Thymus (tissue), 14 donors: ENCODE measurements at places on chromosomes 4 and X. TPM values are rescaled to one million over a fixed set of nuclear protein-coding genes. Genes with fewer than 3 reads are reported as not detected.

The GLRA3 gene
- 0.05 TPM for total RNA-seq

The PNMA3 gene
- 2.3 TPM for total RNA-seq

The CPXCR1 gene
- not detected for total RNA-seq

The CSN1S1 gene
- total RNA-seq, result 1.2 TPM

The TNMD gene
- total RNA-seq, result 0.57 TPM

The HTN3 gene
- total RNA-seq, result 0.28 TPM

The MID2 gene
- total RNA-seq, result 2.0 TPM

The JADE3 gene
- total RNA-seq, result 4.4 TPM

The CC2D2A gene
- total RNA-seq, result 3.3 TPM

The ARHGAP10 gene
- 11.8 TPM for total RNA-seq

The HMGN5 gene
- total RNA-seq, result 3.8 TPM

The CSAG3 gene
- total RNA-seq, result 0.52 TPM

The FAM47A gene
- not detected for total RNA-seq

The DKK2 gene
- 0.85 TPM for total RNA-seq

The PRSS12 gene
- total RNA-seq, result 1.5 TPM

The PITX2 gene
- total RNA-seq, result 0.33 TPM

The AKAP14 gene
- 0.09 TPM for total RNA-seq

The TMSB15C gene
- total RNA-seq, result 3.4 TPM

The CCNB3 gene
- 0.42 TPM for total RNA-seq

The HERC5 gene
- 19.3 TPM for total RNA-seq

The MAGEE2 gene
- total RNA-seq, result not detected

The UGT2B28 gene
- 0.05 TPM for total RNA-seq

The RAB40AL gene
- 0.09 TPM for total RNA-seq

The RGN gene
- total RNA-seq, result 0.28 TPM

The DCAF8L2 gene
- total RNA-seq, result not detected

The FOXP3 gene
- 1.9 TPM for total RNA-seq

The CTAG2 gene
- total RNA-seq, result not detected

The DMD gene
- total RNA-seq, result 4.7 TPM

The F8A2 gene
- not detected for total RNA-seq

The KIT gene
- 3.4 TPM for total RNA-seq

The C4orf50 gene
- total RNA-seq, result 0.66 TPM

The CCSER1 gene
- total RNA-seq, result 8.7 TPM

The BEX5 gene
- not detected for total RNA-seq

The MTHFD2L gene
- total RNA-seq, result 33.8 TPM

The POLN gene
- 1.1 TPM for total RNA-seq

The GPM6B gene
- total RNA-seq, result 1.7 TPM

The DCAF12L2 gene
- 0.42 TPM for total RNA-seq

The TLR10 gene
- 8.9 TPM for total RNA-seq

The LUZP4 gene
- total RNA-seq, result not detected
